ENCODE measurements at places on chromosomes 4 and X.

GRCh38 chr4:48041535-48042137 lies 25.1 kb downstream of the NIPAL1 start:
- no peak for DNase-seq

- no peak for DNase-seq
Measured at GRCh38 chr4:55037728-55038127, 87.7 kb downstream of the KDR start.

- DNase-seq = peak; percentile 33
Measured at GRCh38 chr4:26263165-26263564, 57.6 kb upstream of the RBPJ start.

GRCh38 chrX:34848281-34848680 lies 94.3 kb upstream of the FAM47B start:
- no peak for DNase-seq

DNA sequence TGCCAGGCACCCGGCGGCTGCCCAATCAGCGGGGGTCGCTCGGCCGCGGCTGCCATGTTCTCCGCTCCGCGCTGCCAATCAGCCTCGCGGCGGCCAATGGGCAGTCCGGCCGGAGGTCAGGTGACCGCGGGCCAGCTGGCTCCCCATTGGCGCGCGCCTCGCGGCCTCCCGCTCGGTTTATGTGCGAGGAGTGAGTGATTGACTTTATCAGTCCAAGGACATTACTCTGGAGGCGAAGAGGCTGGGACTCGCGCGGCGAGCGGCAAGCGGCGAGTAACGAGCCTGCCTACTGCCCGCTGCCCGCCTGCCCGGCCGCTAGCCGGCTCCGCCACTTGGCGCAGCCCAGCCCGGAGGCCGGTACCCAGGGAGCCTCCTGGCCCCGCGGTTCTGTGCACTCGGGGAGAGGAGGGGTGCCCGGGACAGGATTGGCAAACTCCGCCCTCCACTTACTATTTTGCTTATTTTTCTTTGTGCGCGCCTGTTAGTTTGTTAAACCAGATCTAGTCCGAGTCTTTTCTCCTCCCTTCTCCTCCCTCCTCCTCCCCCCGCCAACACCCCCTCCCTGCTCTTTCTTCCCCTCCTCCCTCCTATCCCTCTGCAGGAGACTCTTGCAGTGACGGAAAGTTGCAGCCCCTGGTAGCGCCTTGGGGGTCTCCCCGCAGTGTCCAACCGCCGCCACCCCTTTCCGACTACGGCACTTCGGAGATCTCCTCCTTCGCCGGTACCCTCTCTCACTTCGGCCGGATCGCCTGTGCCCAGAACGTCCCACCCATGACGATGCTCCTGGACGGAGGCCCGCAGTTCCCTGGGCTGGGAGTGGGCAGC lies at the start of gene ZIC3:
Gene ZIC3, plus strand, starts transcription at position 207 of the 825 bp plus-strand sequence. Its CDS starts 565 bp downstream, at position 772.
- DNase-seq = no peak

GRCh38 chr4:35925806-35926205 lies 318.5 kb downstream of the ARAP2 start:
- no peak for DNase-seq

GRCh38 chr4:20272411-20272872 lies 20.7 kb downstream of the SLIT2 start:
- DNase-seq = no peak

GRCh38 chrX:117510453-117510852 lies 606.2 kb downstream of the KLHL13 start:
- DNase-seq = no peak

DNA sequence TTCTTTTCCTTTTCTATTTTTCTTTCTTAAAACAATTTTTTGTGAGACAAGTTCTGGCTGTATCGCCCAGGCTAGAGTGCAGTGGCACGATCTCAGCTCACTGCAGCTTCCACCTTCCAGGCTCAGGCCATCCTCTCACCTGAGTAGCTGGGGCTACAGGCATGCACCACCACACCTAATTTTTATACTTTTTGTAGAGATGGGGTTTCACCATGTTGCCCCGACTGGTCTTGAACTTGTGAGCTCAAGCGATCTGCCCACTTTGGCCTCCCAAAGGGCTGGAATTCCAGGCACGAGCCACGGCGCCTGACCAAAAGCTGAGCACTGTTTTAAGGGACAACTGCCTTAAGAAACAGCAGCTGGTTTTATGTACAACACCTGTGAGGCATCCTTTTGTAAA lies 9.3 kb upstream of the NAT8L start:
- no peak for DNase-seq
